ENCODE measurements at places on chromosomes 1 and 21. TPM values are rescaled to one million over a fixed set of nuclear protein-coding genes. Genes with fewer than 3 reads are reported as not detected.
A peak's percentile ranks its signal among the peaks of the same experiment; 100 is the strongest.

Gene CFHR1
- total RNA-seq, result 0.22 TPM

- peak; percentile 28 for DNase-seq
These were observed 162.3 kb downstream of the PSMG1 start for GRCh38 chr21:39020751-39021477.

DNA sequence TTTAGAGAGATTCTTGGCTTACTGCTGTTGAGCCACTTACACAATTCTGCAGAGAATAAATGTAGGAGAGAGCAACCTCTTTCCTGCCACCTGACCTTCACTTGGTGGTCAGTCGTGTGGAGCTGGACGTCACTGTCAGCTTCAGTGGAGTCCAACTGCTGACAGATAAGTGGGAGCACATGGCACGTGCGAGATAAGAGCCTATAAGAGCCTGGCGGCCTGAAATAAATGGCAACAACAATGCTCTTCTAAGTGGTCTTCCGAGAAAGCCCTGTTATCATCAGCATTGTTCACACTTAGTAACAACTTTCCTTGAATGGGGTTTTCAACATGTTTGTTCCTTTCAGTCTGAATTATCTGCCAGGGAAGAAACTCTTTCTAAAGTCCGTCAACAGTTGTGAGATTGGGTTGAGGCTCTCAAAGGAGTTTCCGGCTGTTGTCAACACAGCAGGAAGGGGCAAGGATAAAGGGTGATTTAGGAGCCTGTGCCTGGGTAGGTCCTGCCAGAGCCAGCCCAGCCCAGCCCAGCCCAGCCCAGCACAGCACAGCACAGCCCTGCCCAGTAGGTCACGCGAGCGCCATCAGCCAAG is 57.2 kb upstream of the RUNX1 start:
- DNase-seq, result no peak

- DNase-seq, result no peak
These were observed 27.5 kb upstream of the KCNA2 start for GRCh38 chr1:110633646-110634030.

DNA sequence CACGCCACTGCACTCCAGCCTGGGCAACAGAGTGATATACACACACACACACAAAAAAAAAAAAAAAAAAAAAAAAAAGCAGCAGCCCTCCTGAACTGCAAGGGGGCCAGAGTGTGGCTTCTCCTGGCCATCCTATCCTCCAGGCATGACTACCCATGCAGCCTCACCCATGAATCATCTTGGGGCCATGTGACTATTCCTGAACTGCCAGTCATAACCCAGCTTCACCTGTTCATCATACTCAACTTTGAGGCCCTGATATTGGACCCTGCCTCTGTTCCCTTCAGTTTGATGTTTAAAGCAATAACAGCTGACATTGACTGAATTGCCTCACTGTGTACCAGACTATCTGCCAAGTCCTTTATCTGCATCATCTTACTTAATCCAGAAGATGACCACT is 2.8 kb upstream of the HPCAL4 start:
- no peak for DNase-seq

DNA sequence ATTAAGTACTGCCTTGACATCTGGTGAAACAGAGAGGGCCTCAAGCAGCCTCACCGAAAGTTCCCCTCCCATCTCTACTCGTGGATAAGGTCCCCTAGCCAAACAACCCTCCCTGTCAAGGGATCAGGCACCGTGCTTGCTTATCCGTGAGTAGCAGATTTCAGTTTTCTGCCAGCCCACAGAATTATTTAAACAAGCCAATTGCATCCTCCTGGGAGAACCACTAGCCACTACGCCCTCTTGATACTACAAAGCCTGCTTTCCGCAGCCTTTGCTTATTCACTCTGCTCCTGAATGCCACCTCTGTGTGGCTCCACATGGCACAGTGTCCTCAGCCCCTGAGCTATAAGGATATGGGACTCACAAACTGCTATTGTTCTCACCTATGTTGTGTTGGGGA is 5.9 kb upstream of the TFF2 start:
- DNase-seq, result no peak

Gene MPZ
- 4.8 TPM for total RNA-seq

- peak; percentile 71 for DNase-seq
These were observed 36.7 kb downstream of the ADAM30 start for GRCh38 chr1:119859647-119860046.

Gene DIO1
- total RNA-seq, result not detected

Gene WNT3A
- total RNA-seq, result not detected

- DNase-seq, result no peak
These were observed 42.5 kb downstream of the LAMC2 start for GRCh38 chr1:183228347-183229220.

DNA sequence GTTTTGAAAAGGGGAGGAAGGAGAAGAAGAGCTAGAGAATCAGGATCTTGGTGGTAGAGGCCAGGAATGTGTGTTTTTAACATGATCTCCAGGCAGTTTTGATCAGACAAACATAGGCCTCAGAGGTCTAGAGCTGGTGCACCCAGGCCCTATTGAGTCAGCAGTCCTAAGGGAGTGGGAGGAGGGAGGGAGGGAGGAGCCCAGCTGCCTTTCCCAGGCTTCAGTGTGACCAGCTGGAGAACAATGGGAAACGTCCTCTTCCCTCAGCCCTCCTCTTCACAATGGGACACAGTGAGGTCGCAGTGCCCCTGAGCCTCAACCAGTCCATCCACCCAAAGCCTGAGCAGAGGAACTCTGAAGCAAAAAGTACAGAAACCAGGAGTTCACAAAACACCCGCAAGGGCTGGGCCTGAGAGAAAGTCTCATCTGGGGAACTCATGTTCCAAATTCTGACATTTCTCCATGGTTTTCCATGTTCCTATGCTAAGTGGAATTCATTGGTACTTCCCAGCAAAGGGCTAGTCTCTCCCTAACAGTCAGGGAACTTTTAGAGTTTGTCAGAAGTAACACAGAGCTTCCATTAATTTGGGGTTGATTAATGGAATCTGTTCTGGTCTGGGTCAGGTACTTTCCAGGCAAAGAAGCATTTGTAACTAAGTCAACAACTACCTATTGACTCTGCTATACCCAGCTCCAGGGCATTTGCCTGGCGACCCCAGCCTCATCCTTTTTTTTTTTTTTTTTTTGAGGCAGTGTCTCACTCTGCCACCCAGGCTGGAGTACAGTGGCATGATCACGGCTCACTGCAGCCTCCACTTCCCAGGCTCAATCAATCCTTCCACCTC is 37.5 kb downstream of the ELAPOR1 start:
- peak; percentile 53 for DNase-seq

Gene DNALI1
- not detected for total RNA-seq

DNA sequence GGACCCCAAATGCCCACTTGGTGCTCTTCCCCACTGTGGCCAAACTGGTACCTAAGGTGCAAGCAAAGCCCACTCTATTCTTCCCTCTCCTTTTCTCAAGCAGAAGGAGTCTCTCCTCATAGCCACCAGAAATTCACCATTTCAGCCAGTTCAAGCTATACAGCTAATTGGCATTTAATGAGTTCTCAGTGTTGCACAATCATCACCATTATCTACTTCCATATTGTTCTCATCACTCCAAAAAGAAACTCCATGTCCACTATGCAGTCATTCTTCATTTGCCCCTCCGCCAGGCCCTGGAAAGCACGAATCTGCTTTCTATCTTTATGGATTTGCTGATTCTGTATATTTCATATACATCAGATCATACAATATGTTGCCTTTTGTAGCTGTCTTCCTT is 9.9 kb upstream of the ATG4C start:
- no peak for DNase-seq

Gene PRAMEF20
- not detected for total RNA-seq

GRCh38 chr21:35309316-35309715 is 260.2 kb upstream of the RUNX1 start:
- DNase-seq, result no peak

DNA sequence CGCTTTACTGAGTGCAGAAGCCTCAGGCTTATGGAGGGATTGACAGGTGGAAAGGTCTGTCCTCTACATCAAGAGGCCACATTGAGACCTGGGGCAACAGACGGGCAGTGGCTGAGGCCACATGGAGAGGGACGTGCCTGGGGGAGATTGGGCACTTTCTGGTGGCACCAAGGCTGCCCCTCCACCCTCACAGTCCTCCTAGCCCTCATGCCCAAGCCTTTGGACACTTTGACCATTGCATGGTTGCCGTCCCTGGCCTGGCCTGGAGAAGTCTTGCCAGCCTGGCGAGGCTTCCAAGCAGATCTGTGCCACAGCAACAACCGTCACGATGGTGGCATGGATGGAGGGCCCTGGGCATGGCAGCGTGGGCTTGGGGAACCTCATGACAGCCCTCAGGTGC is 192.1 kb upstream of the VAMP3 start:
- no peak for DNase-seq

DNA sequence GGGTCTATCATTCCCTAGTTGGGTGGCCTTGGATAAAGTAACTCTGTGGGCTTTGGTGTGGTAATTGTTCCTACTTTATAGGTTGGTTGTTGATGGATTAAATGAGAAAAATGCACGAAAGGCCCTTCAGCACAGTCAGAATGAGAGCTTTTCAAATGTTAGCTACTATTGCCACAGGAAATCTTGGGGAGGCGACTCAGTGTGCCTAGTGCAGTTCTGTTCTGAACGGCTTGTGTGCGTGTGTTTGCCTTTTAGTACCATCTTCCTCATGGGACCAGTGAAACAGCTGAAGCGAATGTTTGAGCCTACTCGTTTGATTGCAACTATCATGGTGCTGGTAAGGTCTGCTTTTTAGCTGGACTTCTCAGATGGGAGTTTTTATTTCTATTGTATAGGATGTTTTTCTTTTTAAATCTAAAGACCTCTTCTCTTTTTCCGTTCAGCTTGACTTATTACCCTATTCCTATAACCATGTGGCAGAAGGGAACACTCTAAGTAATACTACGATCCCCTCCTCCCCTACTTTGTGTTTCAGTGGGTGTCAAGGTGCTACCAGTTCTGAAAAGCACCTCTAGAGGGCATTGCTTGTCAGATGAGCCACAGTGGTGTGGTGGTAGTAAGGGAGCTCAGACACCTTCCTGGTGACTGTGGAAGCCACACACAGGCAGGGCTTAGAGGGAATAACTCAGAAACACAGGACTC is 9.2 kb downstream of the SFT2D2 start:
- peak; percentile 67 for DNase-seq

Gene CYP4X1
- 0.29 TPM for total RNA-seq

DNA sequence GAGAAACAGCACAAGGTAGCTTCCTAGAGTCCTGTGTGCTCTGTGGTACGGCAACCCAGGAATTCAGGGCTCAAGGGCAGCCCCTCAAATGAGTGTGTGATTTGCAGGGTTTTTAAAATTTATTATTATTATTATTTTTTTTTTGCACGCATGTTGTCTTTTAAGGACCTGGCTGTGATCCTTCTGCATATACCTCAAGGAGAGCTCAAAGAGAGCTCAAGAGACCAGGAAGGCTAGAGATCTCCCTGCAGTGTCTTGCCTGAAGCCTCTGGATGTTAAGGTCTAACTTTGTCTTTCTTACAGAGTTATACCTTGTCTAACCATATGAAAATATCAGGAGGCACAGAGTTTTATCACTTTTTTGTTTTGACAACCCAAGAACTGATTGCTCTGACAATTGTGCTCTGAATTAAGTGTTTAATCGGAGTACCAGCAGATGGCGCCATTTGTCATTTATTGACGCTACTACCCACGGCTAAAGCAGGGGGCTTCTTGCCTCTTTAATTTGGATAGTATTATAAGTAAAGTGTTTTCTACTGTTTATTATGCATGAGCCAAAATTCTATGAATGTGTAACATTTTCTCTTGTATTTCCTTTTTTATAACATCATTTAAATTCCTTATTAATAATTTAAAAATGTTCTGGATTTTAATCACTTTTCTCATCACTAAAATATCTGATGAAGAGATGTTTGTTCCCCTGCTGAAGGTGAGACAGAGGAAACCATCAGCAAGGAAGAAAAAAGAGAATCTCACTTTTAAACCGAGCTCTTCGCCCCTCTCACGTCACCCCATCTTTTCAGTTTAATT is 35.8 kb upstream of the LMO4 start:
- peak; percentile 37 for DNase-seq

- peak; percentile 70 for DNase-seq
These were observed 639.5 kb downstream of the MATN1 start for GRCh38 chr1:30083800-30084464.

GRCh38 chr1:228472655-228473054 is 14.5 kb upstream of the RNF187 start:
- peak; percentile 56 for DNase-seq

DNA sequence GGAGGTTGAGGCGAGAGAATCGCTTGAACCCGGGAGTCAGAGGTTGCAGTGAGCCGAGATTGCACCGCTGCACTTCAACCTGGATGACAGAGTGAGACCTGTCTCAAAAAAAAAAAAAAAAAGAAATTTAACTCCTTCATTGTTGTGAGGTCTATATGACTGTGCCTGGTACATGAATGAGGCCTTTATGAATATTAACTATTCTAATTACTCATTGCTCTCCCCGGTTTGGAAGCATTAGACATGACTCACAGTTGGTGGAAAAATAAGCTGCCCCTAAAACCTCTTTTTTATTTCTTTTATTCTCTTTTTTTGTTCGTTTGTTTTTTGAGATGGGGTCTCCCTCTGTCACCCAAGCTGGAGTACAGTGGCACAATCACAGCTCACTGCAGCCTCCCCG is 3.3 kb downstream of the NPPB start:
- DNase-seq, result no peak

DNA sequence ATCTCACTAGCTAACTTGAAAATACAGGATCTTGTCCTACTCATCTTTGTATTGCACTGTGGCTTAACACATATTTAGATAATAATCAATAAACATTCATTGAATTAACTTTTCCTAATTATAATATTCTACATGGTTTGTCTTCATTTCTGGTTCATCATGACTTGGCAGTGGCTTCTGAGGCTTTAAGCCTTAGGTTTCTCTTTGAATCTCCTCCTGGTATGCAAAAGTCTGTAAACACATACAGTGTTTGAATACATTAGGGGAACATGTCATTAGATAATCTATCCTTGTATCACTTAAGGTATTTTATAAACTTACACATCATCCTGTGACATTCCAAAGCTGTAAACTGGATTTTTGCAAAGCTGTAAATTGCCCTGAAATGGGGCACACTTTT is 20.6 kb downstream of the CTSK start:
- DNase-seq, result no peak

- no peak for DNase-seq
These were observed 97.7 kb upstream of the TMEM51 start for GRCh38 chr1:15055736-15056415.

Gene COL16A1
- total RNA-seq, result 26.2 TPM

GRCh38 chr1:232471250-232471649 is 158.7 kb downstream of the SIPA1L2 start:
- DNase-seq, result peak; percentile 15

GRCh38 chr21:17950591-17950990 is 131.4 kb upstream of the C21orf91 start:
- no peak for DNase-seq

DNA sequence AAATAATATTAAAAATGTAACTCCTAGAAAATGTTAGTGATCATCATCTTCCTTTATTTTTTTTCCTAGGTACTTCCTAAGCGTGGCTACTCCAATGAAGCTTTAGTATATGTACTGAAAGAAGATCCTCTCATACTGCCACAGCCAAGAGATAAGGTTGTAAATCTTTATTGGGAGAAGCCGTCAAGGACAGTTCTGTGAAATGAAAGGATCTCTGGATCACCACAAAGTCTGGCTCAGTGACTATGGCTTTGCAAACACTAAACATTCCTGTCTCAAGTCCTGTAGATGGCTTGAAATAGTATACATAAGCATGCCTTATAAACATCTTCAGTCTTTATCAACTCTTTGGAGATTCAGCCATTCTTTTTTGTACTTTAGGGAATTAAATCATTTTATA is 61.2 kb upstream of the DPH5 start:
- no peak for DNase-seq

Gene OR2AK2
- total RNA-seq, result not detected

GRCh38 chr1:43706598-43707189 is 642 bp upstream of the ST3GAL3 start:
- no peak for DNase-seq
